ENCODE measurements at places on chromosomes 3 and 15.

DNA sequence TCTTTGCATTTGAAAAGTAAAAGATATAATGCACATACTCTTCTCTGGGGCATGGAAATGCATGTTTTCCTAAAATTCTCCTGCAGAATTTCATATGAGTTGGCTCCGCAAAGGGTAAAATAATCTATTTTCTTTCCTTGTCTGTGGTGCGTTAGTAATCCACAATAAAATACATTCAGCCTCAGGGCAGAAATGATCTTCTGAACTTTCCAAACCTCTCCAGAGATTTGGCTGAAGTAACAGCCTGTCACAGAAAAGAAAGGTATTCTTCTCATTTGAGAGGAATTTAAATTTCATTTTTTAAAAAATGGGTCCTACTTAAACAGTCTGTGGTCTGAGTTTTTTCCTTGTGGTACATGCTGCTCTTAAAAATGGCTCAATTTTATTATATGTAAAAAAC lies 182.7 kb upstream of the DCBLD2 start:
- no peak for DNase-seq

- no peak for DNase-seq
Measured at GRCh38 chr15:71463156-71463665, 347.1 kb upstream of the NR2E3 start.

- no peak for DNase-seq
Measured at GRCh38 chr3:110165370-110165743, 828.0 kb upstream of the DPPA4 start.

GRCh38 chr15:96495386-96495785 lies 164.9 kb downstream of the NR2F2 start:
- no peak for DNase-seq

DNA sequence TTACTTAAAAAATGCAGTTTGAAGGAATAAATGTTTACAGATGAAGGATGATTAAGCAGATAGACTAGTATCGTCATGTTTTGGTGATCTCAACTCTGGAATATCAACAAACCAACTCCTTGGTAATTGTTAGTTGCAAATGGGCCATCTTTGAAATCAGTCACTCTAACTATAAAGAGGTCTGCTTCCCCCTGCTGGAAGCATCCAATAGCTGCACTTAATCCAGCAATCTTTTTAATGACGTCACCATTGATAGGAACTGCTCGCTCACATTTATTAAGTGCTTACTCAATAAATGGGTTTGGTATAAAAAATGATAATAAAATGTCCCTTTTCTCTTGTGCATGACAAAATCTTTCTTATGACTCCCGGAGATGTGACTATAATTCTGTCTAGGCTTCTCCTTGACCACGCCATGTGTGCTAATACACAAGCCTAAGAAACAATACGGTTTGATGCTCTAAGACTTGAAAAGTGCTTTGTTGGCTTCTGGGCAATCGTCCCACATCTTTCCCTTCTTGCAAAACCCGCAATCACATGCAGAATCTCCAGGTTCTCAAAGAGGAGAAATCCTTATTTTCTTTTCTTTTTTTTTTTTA lies 227.6 kb upstream of the POU1F1 start:
- no peak for DNase-seq

GRCh38 chr15:80557441-80558234 lies 137.5 kb upstream of the ABHD17C start:
- no peak for DNase-seq

GRCh38 chr3:121985846-121986245 lies 36.2 kb downstream of the ILDR1 start:
- no peak for DNase-seq

- DNase-seq: no peak
Measured at GRCh38 chr3:150202711-150203110, 205.4 kb upstream of the TSC22D2 start.

DNA sequence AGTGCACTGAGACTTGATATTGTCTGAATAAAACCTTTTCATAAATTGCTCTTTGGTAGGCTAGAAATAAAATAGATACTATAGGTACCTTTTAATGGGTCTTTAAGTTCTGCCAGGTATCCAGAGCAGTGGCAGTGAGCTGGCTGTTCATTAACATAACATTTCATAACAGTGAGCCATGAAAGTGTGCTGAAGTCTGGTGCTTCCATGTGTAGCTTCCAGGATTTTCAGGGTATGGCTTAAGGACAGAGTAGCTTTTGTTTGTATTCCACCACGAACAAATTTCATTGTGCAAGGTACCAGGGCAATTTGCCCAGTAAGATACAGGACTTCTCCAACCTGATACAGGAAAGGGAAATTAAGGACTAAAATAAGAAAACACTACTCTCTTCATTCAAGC lies 124.7 kb upstream of the NANOGP8 start:
- no peak for DNase-seq

GRCh38 chr15:29100486-29101000 lies 169.1 kb downstream of the NSMCE3 start:
- DNase-seq: no peak

DNA sequence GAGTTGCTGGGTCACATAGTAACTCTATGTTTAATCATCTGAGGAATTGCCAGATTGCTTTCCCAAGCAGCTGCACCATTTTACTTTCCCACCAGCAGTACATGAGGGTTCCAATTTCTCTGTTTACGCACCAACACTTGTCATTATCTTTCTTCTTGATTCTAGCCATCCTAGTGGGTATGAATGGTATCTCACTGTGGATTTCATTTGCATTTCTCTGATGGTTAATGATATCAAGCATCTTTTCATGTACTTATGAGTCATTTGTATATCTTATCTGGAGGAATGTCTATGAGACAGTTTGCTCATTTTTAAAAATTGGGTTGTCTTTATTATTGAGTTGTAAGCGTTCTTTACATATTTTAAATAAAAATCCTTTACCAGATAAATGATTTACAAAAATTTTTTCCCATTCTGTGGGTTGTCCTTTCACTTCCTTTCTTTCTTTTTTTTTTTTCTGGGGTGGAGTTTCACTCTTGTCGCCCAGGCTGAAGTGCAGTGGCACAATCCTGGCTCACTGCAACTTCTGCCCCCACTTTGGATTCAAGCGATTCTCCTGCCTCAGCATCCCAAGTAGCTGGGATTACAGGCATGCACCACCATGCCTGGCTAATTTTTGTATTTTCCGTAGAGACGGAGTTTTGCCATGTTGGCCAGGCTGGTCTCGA lies 8.9 kb upstream of the SGO1 start:
- DNase-seq: no peak

- no peak for DNase-seq
Measured at GRCh38 chr15:95097361-95097760, 866.0 kb downstream of the MCTP2 start.

DNA sequence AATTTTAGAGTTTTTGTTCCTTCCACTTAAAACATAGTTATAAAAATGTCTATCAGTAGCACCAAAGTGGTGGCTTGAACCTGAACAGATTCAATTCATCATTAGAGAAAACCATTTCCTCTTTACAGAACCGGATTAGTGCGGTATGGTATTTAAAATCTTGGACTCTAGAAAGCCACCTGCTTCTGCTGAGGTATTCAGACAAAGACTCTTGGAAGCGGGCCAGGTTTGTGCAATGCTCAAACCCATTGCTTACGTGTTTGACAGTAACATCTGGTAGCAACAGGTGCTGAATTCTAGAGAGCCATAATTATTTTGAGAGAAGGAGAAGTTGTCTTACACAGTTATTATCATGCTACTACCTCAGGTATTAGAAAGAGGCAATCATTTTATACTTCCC lies 290.5 kb downstream of the NAALADL2 start:
- DNase-seq: no peak

- DNase-seq: no peak
Measured at GRCh38 chr3:63673111-63673510, 20.6 kb downstream of the SNTN start.

DNA sequence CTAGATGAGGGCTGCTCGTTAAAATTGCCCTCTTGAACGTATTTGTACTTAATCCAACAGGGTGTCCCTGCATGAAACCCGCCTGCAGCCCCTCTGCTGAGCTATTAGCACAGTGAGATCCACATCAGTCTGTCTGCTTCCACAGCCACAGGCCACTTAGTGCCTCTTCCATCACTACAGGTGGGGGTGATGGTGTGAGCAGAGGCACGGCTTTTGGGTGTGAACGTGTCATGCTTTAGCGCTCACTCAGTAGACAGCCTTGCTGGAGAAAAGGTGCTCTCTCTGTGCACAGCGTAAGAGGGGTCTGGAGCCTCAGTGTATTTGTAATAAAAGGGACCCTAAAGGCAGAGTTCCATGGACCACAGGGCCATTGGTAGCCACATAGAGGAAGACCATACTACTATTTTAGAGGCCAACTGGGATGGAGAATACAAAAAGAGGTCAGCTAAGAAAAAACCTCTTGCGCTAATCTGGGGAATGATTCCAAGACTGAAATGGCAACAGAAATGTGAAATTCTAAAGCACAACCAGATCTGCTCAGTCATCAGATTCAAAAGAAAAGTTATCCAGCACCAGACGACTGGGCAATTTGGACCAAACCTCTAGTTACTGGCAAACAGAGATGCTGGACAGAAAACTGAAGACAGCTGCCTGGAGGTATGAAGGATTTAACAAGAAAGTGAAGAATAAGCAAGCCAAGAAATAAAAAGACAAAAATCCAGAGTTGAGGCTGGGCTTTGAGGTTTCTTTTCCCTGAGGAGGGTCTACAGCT lies 120.2 kb downstream of the ATP10A start:
- no peak for DNase-seq

DNA sequence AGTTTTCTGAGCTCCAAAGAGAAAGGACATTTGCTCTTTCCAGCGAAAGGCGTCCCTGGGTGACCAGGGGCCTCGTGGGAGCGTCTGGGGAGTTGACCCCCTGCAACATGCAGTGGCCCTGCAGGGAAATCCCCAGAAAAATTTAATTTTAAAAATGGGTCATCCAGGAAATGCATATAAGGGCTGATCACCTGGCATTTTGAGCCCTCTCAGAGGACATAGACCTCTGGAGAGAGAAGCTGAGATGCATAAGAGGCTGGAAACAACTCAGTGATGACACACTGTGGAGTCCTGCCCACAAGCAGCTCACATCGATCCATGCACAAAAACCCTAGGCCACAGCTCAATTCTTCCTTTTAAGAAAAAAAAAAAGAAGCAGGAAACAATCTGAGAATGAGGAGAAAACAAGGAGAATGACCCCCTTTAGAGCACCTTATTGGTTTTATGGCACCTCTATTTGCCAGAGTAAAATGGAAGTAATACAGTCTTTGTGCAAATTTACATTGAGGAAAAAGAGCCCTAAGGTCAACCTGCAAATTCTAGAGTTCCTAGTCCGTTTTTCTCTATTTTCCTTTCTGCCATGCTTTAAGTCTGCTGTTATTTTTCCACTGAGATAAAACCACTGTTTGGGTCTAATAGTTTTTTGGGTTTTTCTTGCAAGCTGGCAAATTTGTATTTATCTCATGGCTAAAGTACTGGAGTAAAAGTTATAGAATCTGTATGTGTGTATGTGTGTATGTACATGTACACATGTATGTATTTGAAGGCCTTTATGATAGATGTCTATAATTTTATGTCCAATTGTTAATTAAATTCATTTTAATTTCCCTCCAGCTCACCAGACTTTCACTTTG lies 6.9 kb upstream of the BDH1 start:
- no peak for DNase-seq

GRCh38 chr3:29083676-29084075 lies 197.2 kb upstream of the RBMS3 start:
- DNase-seq: no peak

GRCh38 chr3:89332386-89332785 lies 225.0 kb downstream of the EPHA3 start:
- DNase-seq: no peak

DNA sequence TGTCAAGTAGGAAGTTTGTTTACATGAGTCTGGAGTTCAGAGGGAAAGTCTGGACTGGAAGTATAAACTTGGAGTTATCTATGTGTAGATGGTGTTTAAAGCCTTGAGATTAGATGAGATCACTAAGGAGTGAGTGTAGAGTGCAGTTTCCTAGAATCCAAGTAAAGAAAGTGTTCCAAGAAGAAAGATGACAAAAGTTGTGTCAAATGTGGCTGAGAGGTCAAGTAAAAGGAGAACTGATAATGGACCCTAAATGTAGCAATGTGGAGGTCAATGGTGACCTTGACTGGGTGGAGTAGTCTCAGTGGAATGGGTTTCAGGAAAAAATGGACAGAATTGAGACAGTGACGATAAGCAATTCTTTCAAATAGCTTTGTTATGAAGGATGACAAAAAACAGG lies 39.9 kb upstream of the ULK4 start:
- no peak for DNase-seq

GRCh38 chr3:55790596-55791350 lies 303.7 kb upstream of the WNT5A start:
- DNase-seq: no peak

- DNase-seq: no peak
Measured at GRCh38 chr15:39921274-39921638, 1.2 kb upstream of the GPR176 start.

GRCh38 chr3:185685231-185686035 lies 99.3 kb downstream of the SENP2 start:
- DNase-seq: no peak

GRCh38 chr3:142210608-142211007 lies 14.8 kb downstream of the GK5 start:
- no peak for DNase-seq

DNA sequence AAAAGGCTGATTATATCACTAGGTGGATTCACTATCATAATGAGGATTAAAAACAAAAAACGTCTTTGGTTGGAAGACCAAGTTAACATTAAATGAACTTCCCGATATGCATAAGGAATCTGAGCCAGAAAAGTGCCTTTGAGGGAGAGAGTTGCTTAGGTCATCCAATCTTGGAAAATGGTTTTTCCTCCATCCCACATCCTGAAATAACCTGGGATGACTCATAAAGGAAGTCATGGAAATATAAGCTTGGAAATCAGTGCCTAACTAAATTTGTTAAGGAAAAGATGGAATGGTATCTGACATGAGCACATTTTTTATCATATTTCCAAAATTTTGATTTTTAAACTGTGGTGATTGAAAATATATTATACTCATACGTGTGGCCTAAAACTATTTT lies 66.0 kb downstream of the KBTBD8 start:
- DNase-seq: no peak

- DNase-seq: no peak
Measured at GRCh38 chr15:80743189-80743833, 35.9 kb upstream of the CEMIP start.

DNA sequence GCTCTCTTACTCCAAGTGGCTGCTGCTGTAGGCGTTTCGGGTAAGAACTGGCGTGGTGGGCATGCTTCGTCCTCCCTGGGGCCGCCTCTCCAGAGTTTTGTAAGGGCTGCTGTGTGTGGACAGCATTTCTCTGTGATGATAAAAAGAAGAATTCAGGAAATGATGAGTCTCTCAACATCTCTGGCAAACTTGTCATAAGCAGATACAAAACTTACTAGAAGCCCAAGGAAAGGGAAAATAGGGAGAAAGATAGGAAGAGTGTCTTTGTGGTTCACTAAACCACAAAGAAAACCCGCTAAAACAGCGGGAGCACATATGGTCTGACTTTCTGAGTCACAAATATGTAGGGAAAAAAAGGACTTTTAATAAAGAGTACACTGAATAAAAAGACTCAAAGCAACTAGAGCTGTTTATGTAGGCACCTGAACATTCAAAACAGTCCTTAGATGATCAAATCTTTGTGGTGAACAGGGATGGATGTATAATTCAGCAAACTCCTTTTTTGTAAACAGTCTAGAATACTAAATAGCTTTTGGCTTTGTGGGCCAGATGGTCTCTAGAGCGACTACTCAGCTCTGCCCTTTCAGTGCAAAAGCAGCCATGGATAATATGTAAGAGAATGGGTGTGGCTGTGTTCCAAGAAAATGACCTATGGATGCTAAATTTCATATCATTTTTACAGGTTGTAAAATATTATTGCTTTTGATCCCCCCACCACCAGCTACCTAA lies 60.4 kb upstream of the LMOD3 start:
- no peak for DNase-seq

GRCh38 chr3:141353652-141354495 lies 14.4 kb upstream of the ZBTB38 start:
- no peak for DNase-seq

GRCh38 chr15:78085928-78086327 lies 6.4 kb upstream of the SH2D7 start:
- no peak for DNase-seq

Measured in left cardiac atrium (tissue), 4 donors.